Fibroblast of the aortic adventitia (primary cell): ENCODE measurements at places on chromosomes 11 and 22. TPM values are rescaled to one million over a fixed set of nuclear protein-coding genes. Genes with fewer than 3 reads are reported as not detected.

Gene OR56A1
- total RNA-seq, result under 0.01 TPM in 1 of 2 replicates, not detected in the other

Gene MOV10L1
- total RNA-seq, result 5.1 and 12.0 TPM in 2 replicates

Gene ZMAT5
- 10.6 and 17.2 TPM in 2 replicates for total RNA-seq

Gene SORL1
- total RNA-seq, result 1.2 and 1.4 TPM in 2 replicates

Gene ASRGL1
- total RNA-seq, result 0.18 and 0.98 TPM in 2 replicates

Gene DENND5A
- 75.8 and 105 TPM in 2 replicates for total RNA-seq

Gene NXPE2
- total RNA-seq, result 0.09 TPM in 1 of 2 replicates, not detected in the other

Gene KCNJ11
- not detected in 2 replicates for total RNA-seq

Gene BLID
- 2.1 and 30.6 TPM in 2 replicates for total RNA-seq

Gene SLC25A17
- total RNA-seq, result 8.6 and 25.8 TPM in 2 replicates

GRCh38 chr11:123640677-123641494, 13.5 kb downstream of the SCN3B start:
- DNase-seq, result peak; percentile 45

- DNase-seq, result no peak
These were observed 89.6 kb downstream of the CSNK2A3 start for GRCh38 chr11:11263238-11264005.

DNA sequence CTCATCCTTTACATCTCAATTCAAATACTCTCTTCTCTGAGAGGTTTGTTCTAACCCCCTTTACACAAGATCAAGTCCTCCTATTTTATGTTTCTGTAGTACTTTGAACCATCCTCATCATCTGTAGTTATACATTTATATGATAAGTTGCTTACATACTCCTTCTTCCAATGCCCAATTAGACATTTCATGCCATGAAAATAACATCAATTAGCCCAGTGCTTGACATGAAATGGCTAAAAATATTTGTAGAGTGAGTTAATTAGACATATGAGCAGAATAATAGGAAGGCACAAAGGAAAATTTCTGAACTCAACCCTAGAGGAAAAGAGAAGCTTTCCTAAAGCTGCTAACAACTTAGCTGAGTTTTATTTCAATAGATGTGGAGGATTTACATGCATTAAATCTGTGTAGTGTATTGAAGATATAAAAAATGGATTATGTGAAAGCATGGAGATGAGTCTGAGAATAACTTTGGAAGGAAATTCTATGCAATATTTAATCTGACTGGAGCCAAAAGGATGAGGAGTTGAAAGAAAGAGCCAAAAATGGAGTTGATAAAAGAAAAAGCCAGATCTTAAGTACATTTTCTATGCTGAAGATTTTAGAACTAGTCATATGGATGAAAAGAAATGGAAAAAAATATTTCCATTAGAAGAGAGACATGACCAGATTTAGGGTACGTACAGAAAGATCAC, at the start of gene OR56A1:
Gene OR56A1 (minus strand): TSS at position 51 of the 698 bp plus-strand sequence. CDS start 3,066 bp downstream, outside the sequence.
- no peak for DNase-seq

DNA sequence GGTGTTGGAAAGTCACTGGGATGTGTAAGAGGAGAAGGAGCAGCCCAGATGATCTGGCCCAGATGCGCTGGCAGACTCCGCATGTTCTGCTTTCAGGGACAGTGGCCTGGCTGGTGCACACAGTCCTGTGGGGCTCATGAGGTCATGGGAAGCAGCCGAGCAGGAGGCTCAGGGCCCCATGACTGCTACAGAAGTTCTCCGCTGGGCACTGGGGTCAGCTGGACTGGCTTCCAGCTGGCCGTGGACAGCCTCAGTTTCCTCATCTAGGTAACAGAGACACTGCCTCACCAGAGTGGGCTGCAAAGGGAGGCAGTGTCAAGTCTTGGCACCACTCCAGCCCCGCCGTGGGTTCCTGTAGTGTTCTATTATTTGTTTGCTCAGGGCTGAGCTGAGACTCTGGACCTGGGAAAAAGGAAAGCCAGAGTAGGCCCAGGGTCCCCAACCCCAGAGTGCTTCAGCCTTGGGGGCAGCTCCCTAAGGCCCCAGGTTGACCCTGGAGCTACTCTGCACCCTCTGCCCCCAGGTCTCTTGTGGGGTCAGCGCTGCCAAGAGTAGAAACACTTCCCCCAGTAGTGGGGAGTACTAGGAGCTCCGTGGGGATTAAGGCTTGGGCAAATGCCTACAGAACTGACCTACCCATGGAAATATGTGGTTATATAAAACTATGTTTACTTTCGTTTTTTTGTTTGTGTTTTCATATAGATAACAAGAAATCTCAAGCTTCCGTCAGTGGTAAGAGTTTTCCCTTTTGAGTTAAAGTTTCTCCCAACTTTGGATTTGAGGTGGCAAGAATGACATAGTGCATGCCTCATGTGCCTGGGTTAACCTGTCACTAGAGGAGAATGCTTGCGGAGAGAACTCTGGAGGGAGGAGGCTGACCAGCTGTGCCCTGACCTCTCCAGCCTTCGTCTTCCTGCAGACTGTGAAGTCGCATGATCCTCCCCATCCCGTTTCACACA, 45.3 kb downstream of the MED15 start:
- DNase-seq, result peak; percentile 68

GRCh38 chr11:75261902-75262361, 21.4 kb downstream of the TPBGL start:
- DNase-seq, result no peak

GRCh38 chr11:7936615-7937014, 4.9 kb downstream of the OR10A3 start:
- DNase-seq, result no peak

- no peak for DNase-seq
These were observed 23.3 kb downstream of the DGCR6L start for GRCh38 chr22:20296598-20296997.

DNA sequence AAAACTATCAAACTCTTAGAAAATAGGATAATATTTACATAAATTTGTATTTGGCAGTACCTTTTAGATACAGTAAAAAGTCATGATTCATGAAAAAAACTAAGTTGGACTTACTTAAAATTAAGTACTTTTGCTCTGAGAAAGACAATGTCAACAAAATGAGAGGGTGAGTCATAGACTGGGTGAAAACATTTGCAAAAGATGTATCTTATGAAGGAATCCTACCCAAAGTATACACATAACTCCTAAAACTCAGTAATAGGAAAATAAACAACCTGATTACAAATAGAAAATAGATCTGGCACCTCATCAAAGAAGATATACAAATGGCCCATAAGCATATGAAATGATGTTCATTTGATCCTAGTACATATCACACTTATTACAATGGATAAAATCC, 1154.6 kb downstream of the JRKL start:
- no peak for DNase-seq

DNA sequence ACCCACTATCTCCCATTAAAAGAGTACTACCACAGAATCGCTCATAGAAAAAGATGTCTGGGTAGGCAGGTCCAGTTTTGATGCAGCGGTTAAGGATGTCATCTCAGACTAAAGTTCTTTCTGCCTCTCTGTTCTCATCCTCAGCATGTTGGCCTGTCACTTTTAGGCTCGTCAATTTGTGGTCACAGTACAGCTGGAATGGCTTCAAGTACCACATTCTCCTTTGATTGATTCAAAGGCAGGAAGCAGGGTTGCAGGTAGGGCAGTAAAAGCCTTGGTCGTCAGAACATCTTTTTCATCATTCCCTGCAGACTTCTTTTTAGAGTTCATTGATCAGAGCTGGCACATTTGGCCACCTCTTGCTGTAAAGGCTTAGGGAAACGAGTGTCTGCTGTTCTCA, 28.7 kb downstream of the SDHD start:
- no peak for DNase-seq

DNA sequence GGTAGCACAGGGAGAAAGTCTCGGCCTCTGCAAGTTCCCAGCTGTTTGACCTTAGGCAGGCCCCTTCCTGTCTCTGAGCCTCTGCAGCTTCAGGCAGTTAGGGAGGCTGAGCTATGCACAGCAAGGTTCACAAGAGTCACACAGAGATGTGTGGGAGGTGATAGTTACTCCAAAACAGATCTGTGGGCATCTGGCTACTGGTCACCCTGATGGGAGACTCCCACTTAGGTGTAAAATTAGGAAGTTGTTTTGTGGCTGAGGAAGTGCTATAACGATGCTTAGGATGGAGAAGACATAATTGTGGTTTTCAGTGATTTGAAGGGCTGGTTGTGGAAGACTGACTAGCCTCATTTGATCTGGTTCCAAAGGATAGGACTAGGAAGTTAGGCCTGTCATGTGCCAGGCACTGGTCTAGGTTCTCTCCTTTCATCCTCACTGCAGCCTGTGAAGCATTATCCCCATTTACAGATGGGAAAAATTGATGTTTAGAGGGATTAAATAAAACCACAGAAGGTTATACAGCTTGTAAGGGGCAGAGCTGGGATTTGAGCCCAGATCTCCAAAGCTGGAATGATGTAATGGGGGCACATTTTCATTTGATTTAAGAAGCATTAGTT, 13.5 kb downstream of the ACO2 start:
- DNase-seq, result peak; percentile 70

- DNase-seq, result no peak
These were observed 98.2 kb downstream of the RDX start for GRCh38 chr11:110198031-110198729.

- DNase-seq, result peak; percentile 38
These were observed 846.4 kb downstream of the DLG2 start for GRCh38 chr11:84780689-84781293.

GRCh38 chr22:46125816-46126765, 24.2 kb upstream of the PPARA start:
- no peak for DNase-seq

- DNase-seq, result no peak
These were observed 28.2 kb upstream of the SLC22A12 start for GRCh38 chr11:64562723-64563351.
